Natural killer cell treated with Interleukin-12 subunit alpha and Interleukin-12 subunit beta and Interleukin-15 and Interleukin-18, amount 100 ng/mL, for 72 hours (primary cell): ENCODE measurements at places on chromosomes 7 and 10. TPM values are rescaled to one million over a fixed set of nuclear protein-coding genes. Genes with fewer than 3 reads are reported as not detected.

- no peak overlapping the region for H3K4me3 ChIP-seq
- H3K27me3 ChIP-seq, result no peaks in the 10 kb centered on the region
- peaks cover 9% of the 10 kb centered on the region for H3K4me1 ChIP-seq
- no peak overlapping the region for H3K27ac ChIP-seq
- H3K36me3 ChIP-seq, result no peaks in the 10 kb centered on the region
Measured at GRCh38 chr10:44929356-44930255, 18.5 kb downstream of the TMEM72 start.

DNA sequence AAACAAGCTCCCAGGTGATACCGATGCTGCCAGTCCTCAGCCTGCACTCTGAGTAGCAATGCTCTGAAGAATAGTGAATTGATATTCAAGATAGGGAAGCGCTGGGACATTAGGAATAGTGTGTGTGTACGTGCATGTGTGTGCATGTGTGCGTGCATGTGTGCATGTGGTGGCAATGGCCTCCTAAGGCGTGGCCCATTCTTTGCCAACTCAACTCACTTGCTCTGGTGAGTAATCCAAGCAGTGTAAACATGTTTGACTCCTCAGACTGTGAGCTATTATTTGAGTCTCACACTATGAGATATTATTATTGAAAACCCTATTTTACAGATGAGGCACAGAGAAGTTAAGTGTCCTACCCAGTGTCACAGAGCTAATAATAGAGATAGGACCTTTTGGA lies 186.6 kb downstream of the RAB11FIP2 start:
- peaks cover 10% of the 10 kb centered on the region for H3K27me3 ChIP-seq
- no peak overlapping the region for H3K27ac ChIP-seq
- H3K4me1 ChIP-seq, result no peaks in the 10 kb centered on the region
- no peak overlapping the region for H3K4me3 ChIP-seq

The DNAJC12 gene
- total RNA-seq, result 2.3 TPM

DNA sequence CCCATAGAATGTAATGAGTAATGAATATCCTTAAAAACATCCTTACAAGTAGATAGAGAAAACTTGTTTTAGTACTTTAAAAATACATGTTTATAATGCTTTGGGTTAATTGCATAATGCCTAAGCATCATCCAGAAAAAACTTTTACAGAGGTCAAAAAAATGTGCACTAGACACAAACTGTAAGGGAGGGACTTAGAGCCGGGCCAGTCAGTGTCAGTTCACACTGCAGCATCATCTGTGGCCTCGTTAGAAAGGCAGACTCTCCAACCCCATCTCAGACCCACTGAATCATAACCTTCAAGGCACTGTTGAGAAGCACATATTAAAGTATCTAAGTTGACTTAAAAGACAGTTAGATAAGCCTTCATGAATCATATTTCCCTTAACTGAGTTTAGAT lies 230.1 kb upstream of the PRPS1L1 start:
- no peak overlapping the region for H3K27ac ChIP-seq
- peaks cover 17% of the 10 kb centered on the region for H3K36me3 ChIP-seq
- H3K4me3 ChIP-seq, result no peak overlapping the region
- no peak for DNase-seq
- no peaks in the 10 kb centered on the region for H3K27me3 ChIP-seq
- H3K4me1 ChIP-seq, result no peaks in the 10 kb centered on the region

DNA sequence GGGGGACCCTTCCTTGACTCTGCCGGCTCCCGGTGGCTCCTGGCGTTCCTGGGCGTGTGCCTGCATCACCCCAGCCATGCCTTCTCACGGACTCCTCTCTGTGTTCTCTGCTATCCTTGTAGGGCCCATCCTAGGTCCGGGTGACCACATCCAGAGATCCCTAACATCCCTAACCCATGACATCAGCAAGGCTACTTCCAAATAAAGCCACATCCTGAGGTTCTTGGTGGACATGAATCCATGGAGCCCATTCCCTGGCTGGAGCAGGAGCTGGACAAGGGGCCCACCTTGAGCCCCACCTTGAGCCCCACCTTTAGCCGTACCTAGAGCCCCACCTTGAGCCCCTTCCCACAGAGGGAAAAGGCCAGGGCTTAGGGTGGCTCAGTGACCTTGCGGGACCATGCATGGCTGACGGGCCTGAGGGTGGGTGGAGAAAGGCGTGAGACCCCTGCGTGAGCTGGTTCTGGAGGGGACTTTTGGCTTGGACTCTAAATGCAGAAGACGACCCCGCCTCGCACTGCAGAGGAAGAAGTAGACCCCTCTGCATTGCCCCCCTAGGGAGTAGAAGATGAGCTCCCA lies 58.5 kb upstream of the INPP5A start:
- no peak for DNase-seq
- H3K27ac ChIP-seq, result no peak overlapping the region
- H3K27me3 ChIP-seq, result peaks cover 35% of the 10 kb centered on the region

- H3K27ac ChIP-seq, result no peak overlapping the region
- DNase-seq, result no peak
- H3K4me3 ChIP-seq, result no peak overlapping the region
- no peaks in the 10 kb centered on the region for H3K36me3 ChIP-seq
- no peaks in the 10 kb centered on the region for H3K4me1 ChIP-seq
- H3K27me3 ChIP-seq, result peaks cover 20% of the 10 kb centered on the region
Measured at GRCh38 chr10:2210088-2210487, 472.8 kb upstream of the ADARB2 start.

- no peak for DNase-seq
- no peaks in the 10 kb centered on the region for H3K4me1 ChIP-seq
- H3K27ac ChIP-seq, result no peak overlapping the region
- H3K4me3 ChIP-seq, result no peak overlapping the region
- H3K27me3 ChIP-seq, result no peaks in the 10 kb centered on the region
- no peaks in the 10 kb centered on the region for H3K36me3 ChIP-seq
Measured at GRCh38 chr10:77810446-77811335, 115.9 kb downstream of the DLG5 start.

DNA sequence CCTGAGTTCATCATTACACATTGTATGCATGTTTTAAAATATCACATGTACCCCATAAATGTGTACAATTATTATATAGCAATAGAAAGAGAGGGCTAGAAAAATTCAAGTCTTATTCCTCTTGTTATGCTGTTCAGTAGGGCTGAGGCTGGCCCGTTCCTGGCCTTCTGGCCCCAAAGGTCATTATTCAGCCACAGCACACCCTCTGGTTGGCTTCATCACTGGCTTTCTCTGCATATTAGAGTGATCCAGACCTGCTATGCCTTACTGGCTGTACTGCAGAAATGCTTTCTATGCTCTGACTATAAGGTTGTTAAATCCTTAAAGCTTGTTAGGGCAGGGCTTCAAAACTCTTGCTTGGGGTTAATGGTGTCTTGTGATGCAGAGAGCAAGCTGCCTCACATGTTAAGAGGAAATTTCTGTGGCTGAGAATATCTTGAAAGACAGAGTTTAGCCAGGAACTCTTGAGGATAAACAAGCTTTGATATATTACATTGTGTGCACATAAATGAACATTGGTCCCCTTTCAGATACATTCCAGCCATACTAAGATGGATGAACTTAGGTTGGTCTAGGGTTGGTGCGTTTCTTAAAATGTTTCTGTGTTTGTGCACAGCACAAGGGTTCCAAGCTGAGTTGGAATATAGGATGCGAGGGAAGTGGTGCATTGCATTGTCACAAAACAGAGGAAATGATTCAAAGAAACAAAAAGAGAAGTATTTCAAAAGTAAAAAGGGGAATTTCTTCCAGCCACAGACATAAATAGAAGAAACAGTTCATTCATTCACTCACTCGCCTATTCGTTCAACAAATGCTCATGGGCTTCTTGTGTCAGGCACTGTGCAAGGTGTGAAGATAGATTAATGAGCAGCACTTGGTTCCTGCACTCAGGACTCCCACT lies 61.6 kb upstream of the WDR11 start:
- no peak overlapping the region for H3K27ac ChIP-seq
- peaks cover 12% of the 10 kb centered on the region for H3K27me3 ChIP-seq
- no peak overlapping the region for H3K4me3 ChIP-seq
- no peaks in the 10 kb centered on the region for H3K4me1 ChIP-seq
